Cardiac septum (tissue), 1 donor: ENCODE measurements at places on chromosomes 16 and 17. TPM values are rescaled to one million over a fixed set of nuclear protein-coding genes. Genes with fewer than 3 reads are reported as not detected.

- no peak for DNase-seq
Observed at GRCh38 chr17:83012200-83012785, 67.1 kb upstream of the METRNL start.

DNA sequence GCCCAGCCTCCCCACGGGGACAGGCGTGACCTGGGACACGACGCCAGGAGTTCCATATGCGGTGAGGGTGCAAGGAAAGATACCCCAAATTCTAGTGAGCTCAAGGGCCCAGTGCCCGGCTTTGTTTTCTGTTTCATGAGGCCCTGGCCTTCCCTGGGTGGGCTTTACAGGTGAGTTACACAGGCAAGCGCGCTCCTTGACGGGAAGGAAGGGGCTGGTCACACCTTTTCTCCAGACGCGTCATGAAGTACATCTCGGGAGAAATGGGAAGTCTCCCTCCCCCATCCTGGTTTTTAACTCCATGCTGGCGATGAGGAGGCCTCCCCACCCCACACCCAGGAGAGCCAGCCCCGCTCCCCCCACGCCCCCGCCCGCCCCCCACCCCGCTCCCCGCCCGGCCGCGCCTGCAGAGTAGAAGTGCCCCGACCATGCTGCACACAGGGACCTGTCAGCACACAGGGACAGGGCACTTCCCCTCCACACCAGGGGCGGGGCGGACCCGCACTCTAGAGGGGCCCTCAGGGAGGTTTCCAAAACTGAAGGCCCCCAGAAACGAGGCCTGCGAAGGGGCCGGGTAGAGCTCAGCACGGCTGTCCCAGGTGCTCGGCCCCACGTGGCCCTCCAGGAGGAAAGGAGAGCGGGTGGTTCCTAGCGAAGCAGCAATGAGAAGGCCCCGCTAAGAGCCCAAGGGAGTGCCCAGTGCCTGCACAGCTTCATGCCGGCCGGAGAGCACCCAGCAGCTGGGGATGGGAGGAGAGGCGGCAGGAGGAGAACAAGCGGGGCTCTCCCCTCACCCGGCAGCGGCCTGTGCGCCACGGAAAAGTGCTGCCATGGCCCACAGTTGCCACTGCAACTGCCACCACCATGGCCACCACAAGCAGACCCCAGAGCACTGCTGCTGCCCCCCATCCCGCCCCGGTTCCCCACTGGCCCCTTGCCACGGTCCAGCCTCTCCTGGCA, 7.7 kb downstream of the CYB561 start:
- DNase-seq: no peak

DNA sequence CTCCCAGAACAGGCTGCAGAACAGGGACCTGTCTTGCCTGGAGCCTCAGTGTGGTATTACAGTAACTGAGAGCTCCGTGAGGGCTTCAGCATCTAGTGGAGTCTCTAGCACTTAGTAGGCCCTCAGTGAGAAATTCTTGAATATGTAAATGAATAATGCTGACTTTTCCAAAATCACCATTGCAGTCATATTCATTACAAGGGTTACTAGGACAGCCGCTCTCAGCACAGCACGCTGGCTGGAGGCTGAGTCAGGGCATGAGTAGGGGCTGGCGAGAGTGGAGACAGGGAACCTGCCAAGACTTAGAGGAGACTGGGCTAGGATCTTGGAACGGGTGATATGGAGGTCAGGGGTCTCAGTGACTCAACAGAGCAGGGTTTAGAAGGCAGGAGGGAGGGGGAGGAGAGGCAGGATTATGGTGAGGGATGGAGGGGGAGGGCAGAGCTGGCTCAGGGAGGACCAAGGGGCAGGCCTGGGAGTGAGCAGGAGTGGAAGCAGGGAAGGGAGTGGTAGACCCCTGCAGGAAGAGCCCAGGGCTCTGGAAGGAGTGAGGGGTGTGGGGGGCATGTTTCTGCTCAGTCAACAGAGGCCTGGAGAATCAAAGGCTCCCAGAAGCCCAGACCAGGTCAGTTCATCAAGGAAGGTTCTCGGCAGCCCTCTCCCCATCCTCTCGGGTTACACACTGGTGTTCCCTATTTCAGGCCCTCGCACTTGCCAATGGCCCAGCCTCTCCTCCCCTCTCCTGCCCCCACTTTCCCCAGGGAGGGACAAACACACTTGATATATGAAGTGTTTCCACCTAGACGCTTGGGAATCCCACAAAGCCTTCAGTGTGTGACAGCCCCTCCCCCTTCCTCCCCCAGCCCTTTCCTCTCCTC, 42.3 kb downstream of the FZD2 start:
- no peak for DNase-seq

GRCh38 chr17:31838636-31839225, 20.3 kb downstream of the COPRS start:
- peak; percentile 3 for DNase-seq

DNA sequence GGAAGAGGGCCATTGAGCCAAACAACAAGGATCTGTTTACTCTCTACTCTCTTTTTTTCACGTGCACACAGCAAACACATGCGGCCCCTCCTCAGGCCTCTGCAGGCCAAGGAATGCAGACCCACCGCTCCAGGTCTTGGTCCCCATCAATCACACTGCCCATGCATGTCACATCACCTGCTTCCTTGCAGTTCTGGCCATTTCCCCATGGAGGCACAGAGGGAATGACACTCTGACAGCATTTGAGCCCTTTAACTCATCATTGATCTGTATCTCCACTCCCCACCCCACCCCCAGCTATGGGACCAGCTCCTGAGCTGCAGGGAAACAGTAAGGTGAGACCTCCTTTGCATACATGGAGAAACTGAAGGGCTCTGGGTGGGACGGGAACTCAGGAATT, 45.9 kb upstream of the MEIOC start:
- no peak for DNase-seq

- DNase-seq: no peak
Observed at GRCh38 chr17:73750975-73751374, 106.7 kb upstream of the SDK2 start.

DNA sequence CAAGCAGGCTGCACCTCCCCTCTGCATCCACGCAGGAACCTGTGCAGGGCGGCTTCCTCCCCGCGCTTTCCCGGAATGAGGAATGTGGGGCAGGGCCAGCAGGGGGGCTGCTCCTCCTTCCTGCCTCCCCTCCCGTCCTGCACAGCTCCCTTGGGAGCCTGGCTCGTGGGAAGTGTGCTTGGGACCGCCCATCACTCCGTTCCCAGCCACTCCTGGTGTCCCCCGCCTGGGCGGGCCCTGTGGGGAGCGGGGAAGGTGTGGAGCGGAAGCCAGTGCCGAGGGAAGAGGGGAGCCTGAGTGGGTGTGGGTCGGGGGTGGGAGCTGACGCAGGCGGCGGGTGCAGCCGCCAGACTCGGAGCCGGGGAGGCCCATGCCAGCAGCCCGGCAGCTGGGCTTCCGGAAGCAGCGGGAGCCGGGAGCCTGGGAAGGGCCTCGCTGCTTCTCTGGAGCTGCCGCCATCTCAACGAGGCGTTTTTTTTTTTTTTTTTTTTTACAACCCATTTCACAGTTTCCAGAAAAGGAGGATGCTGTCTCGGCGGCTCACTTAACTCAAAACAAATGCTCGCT, 24.1 kb downstream of the BAHCC1 start:
- peak; percentile 96 for DNase-seq

- DNase-seq: no peak
Observed at GRCh38 chr17:7403727-7403976, 245 bp downstream of the TMEM256 start.

Gene RRAD
- 245 TPM for total RNA-seq

GRCh38 chr16:2840914-2841313, 10.8 kb downstream of the ZG16B start:
- DNase-seq: no peak

DNA sequence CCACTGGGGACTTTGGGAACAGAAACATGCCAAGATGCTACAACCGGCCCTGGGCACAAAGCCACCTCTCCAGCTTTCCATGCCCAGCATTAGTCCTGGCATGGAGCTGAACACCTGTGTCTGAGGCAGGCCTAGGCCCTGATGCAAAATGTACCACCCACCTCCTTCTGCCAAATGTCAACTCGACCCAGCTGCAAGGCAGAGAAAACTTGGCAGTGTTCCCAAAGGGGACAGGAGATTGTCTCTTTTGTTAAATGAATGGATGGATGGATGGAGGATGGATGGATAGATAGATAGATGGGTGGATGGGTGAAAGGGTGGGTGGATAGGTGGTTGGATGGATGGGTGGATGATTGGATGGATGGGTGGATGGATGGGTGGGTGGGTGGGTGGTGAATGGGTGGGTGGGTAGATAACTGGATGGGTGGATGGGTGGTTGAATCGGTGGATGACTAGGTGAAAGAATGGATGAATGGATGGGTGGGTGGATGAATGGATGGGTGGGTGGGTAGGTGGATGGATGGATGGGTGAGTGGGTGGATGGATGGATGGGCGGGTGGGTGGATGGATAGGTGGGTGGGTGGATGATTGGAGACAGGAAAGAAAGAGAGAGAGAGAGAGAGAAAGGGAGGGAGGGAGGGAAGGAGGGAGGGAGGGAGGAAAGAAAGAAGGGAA, 73.4 kb upstream of the TNRC6C start:
- no peak for DNase-seq

Gene FAM171A2
- total RNA-seq: 0.62 TPM

GRCh38 chr17:19378416-19379360, at the start of gene MAPK7:
Gene MAPK7, plus strand, starts transcription at chr17:19378498. Its CDS starts 403 bp downstream, at chr17:19378901.
- peak; percentile 74 for DNase-seq

Gene COX6A2
- 890 TPM for total RNA-seq

Gene PRR15L
- not detected for total RNA-seq

DNA sequence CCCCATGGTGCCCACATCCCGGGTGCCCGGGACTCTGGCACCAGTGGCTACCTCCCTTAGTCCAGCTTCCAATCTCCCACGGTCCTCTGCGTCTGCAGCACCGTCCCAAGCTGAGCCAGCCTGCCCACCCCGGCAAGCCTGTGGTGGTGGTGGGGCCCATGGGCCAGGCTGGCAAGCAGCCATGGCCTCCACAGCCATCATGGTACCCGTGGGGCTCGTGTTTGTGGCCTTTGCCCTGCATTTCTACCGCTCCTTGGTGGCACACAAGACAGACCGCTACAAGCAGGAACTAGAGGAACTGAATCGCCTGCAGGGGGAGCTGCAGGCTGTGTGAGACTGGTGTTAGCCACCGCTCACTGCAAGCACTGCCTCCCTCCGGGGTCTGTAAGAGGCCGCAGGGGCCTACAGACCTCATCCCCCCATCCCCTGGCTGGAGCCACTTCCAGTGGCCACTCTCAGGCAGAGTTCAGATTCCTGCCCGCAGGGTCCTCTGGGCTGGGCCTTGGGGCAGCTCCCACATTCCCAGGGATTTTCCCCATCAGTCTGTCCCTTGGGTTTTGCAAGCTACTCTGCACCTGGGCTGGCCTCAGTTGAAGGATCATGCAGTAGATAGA, 3.9 kb upstream of the SETD1A start:
- DNase-seq: no peak

DNA sequence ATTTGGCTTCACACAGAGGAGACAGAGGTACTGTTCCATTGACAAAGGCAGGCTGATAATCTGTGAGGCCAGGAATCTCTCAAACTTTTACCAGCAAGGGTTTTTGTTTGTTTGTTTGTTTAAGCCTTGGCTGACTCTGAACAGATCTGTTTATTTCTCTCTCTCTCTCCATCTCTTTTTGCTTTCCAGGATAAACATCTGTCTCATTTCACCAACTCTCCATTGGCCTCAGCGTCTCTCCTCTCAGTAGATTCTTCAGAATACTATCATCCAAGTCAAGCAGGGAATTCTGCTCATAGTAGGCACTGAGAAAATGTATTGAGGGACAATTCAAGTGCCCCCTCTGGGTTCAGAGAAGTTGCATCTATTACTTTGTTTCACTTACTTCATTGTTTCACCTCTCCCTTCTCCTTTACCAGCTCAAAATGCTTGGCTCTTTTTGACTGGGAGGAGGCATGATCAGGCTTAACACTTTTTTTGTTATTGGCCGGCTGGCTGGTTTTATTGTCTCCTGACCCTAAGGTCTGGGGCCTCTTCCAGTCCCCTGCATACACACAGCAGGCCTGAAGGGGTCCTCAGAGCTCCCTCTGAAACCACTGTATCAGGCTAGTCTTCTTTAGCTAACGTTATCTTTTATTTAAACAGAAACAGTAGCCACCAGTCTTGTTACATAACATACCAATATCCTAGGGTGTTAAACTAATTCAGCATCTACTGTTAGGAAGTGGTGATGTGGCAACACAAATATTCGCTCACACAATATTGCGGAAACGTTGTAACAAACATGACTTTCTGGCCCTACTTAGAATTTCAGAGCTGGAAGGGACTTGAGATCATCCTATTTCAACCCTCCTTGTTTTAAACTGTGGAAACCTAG, 2.0 kb upstream of the YPEL2 start:
- DNase-seq: peak; percentile 80

- DNase-seq: no peak
Observed at GRCh38 chr16:57893559-57894389, 77.2 kb downstream of the CNGB1 start.

Gene CA5A
- total RNA-seq: not detected

DNA sequence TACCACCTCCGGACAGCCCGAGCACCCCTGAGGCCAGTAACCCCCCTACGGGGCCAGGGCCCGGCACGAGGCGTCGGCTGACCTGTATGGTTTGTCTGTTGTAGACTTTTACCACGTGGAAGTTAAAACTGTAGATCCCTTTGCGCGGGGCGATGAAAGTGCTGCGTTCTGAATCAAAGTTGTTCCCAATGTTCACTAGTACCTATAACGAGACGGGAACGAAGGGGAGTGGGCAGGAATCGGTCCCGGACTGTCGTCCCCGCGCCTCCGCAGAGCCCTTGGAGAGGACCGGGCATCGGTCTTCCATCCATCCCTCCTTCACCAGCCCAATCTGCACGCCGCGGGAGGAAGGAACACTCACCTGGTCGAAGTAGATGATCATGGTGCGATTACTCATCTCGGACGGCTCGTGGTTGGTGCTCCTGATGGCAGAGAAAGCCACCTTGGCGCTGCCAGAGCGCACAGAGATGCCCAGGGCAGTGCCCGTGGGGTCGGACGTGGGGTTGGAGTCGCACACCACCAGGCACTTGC, 732 bp downstream of the CBLN1 start:
- DNase-seq: no peak

GRCh38 chr16:58493756-58494431, 6.0 kb upstream of the NDRG4 start:
- no peak for DNase-seq

- no peak for DNase-seq
Observed at GRCh38 chr17:75516619-75517296, 430 bp downstream of the TSEN54 start.

- DNase-seq: no peak
Observed at GRCh38 chr17:77742579-77742978, 215.9 kb upstream of the TNRC6C start.
